Naive thymus-derived CD4-positive, alpha-beta T cell (primary cell): ENCODE measurements at places on chromosomes 7 and 10. TPM values are rescaled to one million over a fixed set of nuclear protein-coding genes. Genes with fewer than 3 reads are reported as not detected.

Gene CDK1
- total RNA-seq, result 0.50 TPM

Gene ZNF248
- 11.0 and 12.0 TPM in 2 replicates for total RNA-seq

GRCh38 chr10:118610577-118610976 lies 15.1 kb upstream of the PRLHR start:
- no peaks in the 10 kb centered on the region for H3K36me3 ChIP-seq
- DNase-seq, result no peak
- no peak overlapping the region for H3K27ac ChIP-seq
- no peaks in the 10 kb centered on the region for H3K4me1 ChIP-seq

Gene FAM107B
- total RNA-seq, result 175 TPM

Gene C10orf143
- 7.2 TPM for total RNA-seq

GRCh38 chr10:119541046-119541445 lies 1.5 kb downstream of the RGS10 start:
- peaks cover 36% of the 10 kb centered on the region for H3K4me1 ChIP-seq
- peak overlapping the region; percentile 89 for H3K27ac ChIP-seq
- peaks cover 7% of the 10 kb centered on the region for H3K36me3 ChIP-seq
- peak overlapping the region; percentile 96 for H3K4me3 ChIP-seq
- DNase-seq, result no peak
- H3K27me3 ChIP-seq, result no peaks in the 10 kb centered on the region

DNA sequence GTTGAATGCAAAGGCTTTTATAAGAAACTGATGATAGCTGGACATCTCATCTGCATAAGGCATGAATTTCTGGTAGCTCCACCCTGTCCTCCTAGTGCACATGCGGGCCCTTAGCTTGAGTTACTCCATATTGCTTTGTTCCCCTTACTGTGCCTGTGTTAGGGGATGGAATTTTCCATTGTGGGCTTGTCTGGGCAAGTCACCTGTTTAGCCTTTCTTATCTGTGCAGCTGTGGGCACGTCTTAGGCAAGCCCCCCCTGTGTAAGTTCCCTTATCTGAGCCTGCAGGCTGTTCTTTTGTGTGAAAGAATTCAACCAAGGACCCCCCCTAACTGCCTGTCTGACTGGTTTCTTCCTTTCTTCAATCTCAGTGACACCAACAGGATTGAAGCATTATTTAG lies 14.5 kb upstream of the CROT start:
- H3K4me1 ChIP-seq, result no peaks in the 10 kb centered on the region
- no peak overlapping the region for H3K27ac ChIP-seq
- H3K27me3 ChIP-seq, result no peaks in the 10 kb centered on the region
- no peaks in the 10 kb centered on the region for H3K36me3 ChIP-seq

Gene ZNF804B
- total RNA-seq, result not detected in 2 replicates

DNA sequence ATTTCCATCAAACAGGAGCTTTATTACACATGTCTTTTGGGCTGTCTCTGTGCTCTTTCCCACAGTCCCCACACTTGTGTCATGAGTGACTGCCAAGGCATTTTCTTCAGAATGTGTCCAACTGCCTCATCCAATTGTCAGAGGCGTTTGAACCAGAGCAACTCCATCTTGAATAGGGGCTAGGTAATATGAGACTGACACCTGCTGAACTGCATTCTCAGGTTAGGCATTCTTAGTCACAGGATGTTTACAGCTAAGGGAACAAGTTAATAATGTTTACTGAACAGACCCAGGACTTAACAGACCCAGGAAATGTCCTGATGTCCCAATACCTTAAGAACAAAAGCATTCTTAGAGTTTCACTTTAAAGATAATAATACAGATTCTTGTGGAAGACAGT lies 595.5 kb downstream of the REEP3 start:
- H3K4me1 ChIP-seq, result no peaks in the 10 kb centered on the region
- no peaks in the 10 kb centered on the region for H3K27me3 ChIP-seq
- no peak for DNase-seq
- H3K4me3 ChIP-seq, result no peak overlapping the region
- no peaks in the 10 kb centered on the region for H3K36me3 ChIP-seq
- no peak overlapping the region for H3K27ac ChIP-seq

DNA sequence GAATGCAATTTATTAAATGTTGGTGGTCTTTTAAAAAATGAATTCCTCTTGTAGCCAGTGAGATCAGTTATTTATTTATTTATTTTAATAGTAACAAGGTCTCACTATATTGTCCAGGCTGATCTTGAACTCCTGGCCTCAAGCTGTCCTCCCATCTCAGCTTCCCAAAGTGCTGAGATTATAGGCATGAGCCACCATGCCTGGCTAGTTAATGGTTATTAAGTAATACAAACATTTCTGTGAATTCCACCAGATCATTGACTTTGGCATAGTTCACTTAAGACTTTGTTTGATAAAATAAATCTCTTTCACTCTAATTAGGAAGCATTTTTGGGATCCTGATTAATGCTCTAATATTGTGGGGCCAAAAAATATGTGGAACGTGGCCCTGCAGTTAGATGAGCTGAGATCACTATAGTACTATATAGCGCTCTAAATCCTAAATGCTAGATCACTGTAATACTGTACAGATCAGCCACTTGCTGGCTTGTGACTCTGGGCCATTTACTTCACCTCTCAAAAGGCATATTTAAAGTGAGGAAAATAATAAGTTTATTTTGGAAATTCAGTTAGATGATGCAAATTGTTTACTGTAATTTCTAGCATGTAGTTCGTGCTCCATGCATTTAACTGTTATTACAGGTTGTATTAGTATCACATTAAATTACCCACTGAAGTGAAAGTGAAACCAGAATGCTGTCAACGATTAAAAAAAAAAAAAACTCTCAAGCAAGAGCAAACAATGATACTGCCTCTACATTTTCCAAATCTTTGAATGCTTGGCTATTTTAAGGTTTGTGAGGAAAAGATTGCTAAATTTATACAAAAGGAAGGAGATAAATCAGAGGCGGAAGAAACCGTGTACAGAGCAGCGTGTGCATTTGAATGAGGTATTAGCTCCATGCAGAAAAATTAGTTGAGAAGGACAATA lies 15.9 kb upstream of the FAS start:
- no peak for DNase-seq
- H3K27me3 ChIP-seq, result no peaks in the 10 kb centered on the region
- peak overlapping the region; percentile 46 for H3K4me3 ChIP-seq
- no peaks in the 10 kb centered on the region for H3K36me3 ChIP-seq
- peaks cover 14% of the 10 kb centered on the region for H3K4me1 ChIP-seq
- H3K27ac ChIP-seq, result peak overlapping the region; percentile 65

- DNase-seq, result no peak
- H3K4me1 ChIP-seq, result no peaks in the 10 kb centered on the region
- no peak overlapping the region for H3K4me3 ChIP-seq
- H3K27me3 ChIP-seq, result no peaks in the 10 kb centered on the region
- H3K27ac ChIP-seq, result no peak overlapping the region
- no peaks in the 10 kb centered on the region for H3K36me3 ChIP-seq
Observed at GRCh38 chr7:32221056-32221455, 150.8 kb upstream of the PDE1C start.

- no peaks in the 10 kb centered on the region for H3K4me1 ChIP-seq
- H3K27me3 ChIP-seq, result no peaks in the 10 kb centered on the region
- no peak overlapping the region for H3K4me3 ChIP-seq
- H3K27ac ChIP-seq, result no peak overlapping the region
- peak; percentile 19 for DNase-seq
Observed at GRCh38 chr7:91636129-91636724, 244.3 kb downstream of the MTERF1 start.

DNA sequence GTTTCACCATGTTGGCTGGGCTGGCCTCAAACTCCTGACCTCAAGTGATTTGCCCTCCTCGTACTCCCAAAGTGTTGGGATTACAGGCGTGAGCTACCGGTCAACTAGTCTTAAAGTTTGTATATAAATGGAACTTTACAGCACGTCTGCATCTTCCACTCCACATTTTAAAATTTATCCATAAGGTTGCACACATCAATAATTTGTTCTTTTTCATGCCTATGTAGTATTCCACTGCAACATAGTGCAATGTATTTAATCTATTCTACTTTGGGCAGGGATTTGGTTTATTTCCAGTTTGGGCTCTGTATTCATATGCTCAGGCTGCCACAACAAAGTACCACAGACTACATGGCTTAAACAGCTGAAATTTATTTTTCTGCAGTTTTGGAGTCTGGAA lies 90.0 kb downstream of the NPTX2 start:
- no peak overlapping the region for H3K4me3 ChIP-seq
- H3K36me3 ChIP-seq, result no peaks in the 10 kb centered on the region
- H3K27ac ChIP-seq, result no peak overlapping the region
- H3K4me1 ChIP-seq, result no peaks in the 10 kb centered on the region
